Activated naive CD4-positive, alpha-beta T cell treated with anti-CD3 and anti-CD28 coated beads, Interleukin-2, amount 50 U/mL, for 72 hours (primary cell): ENCODE measurements at places on chromosomes 12 and 14. TPM values are rescaled to one million over a fixed set of nuclear protein-coding genes. Genes with fewer than 3 reads are reported as not detected.

- no peak for DNase-seq
These were observed 44.7 kb downstream of the RIMKLB start for GRCh38 chr12:8742501-8742900.

The TBX3 gene
- total RNA-seq, result not detected

The GARIN6 gene
- total RNA-seq, result not detected

DNA sequence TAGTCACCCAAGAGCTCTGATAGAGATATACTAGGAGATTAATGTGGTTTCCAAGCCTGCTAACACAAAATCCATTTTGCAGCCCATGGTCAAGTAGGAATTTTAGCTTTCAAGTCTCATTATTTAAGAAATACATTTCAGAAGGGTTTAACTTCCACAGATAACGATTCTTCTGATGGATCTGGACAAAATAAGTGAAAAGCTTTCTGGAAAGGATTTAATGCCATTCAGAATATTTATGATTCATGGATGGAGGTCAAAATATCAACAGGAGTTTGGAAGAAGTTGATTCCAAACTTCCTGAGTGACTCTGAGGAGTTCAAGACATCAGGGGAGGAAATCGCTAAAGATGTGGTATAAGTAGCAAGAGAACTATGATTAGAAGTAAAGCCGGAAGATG, 214.6 kb downstream of the ATXN7L3B start:
- no peak for DNase-seq

DNA sequence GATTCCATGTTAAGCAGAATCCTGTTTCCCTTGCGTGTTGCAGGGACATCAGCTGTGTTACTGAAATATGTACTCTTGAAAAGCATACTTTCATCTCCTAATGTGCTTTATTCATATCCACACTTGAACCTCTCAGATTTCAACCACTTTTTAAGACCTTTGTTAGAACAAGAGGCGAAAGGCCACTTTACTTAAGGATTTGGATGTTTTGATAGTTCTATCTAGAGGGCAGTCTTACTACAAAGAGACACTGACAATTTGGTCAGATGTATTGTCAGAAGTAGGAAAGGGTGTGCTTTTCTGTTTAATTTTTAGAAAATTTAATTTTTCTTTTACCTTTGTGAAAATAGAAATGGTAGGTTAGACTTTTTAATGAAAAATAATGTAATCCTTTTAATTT, 267.9 kb downstream of the TMTC2 start:
- DNase-seq, result no peak

The SELPLG gene
- total RNA-seq, result 35.9 TPM

DNA sequence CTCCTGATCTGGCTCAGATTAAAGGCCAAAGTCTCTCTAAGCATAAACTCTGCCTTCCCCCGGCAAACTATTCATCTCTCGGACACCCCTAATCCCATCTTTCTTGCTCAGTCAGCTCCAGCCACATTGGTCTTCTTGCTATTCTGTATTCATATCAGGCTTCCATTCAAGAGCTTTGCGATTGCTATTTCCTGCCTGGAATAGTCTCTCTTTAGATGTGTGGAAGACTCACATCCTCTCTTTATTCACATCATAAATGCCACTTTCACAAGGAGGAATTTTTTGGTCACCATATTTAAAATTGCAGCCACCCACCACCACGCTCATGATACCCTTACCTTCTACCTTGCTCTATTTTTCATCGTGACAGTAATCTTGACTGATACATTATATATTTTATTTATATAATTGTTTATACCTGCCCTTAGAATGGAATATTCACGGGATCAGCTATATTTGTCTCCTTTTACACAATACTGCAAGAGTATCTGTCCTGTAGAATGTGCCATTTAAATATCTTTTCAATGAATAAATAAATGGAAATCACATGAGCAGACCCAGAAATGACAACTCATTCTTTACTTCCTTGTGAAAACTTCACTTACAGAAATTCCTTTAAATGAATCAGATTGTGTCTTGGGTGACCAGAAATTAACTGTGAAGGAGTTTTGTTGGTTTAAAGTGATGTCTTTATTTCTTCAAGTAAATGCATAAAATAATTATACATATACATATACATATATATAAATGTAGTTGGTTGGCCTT, 780.6 kb upstream of the FLRT2 start:
- DNase-seq, result no peak
